ENCODE measurements at places on chromosomes 1 and 21.

GRCh38 chr21:37074546-37074945 is 1.5 kb downstream of the TTC3 start:
- no peak for DNase-seq

DNA sequence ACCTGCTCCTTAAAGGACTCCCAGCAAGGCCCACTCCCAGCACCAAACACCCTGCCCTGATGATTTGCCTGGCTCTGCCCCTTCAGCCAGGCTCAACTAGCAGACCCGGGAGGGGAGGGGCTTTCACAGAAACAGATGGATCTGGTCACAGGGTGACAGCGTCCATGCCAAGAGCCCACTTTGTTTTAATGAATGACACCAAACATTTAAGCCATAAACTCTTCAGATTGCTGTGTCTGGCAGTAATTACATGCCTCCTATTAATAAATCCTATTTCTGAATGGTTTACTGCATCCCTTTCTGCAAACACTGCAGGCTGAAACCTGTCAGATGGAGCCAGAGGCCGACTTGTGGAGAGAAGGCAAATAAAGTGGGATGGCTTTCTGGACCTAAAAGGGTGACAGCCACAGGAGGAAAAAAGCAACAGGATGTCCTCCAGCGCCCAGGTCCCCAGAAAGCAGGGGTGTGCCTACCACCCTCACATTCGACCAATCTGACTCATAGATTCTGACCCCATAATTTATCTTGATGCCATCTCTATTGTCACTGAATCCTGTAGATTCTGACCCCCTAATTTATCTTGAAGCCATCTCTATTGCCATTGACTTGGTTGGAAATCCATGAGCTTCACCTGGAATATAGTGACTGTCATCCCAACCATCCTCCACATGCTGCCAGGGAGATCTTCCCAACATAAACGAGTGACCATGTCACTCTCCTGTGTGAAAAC is 200.9 kb downstream of the PLPP3 start:
- no peak for DNase-seq

DNA sequence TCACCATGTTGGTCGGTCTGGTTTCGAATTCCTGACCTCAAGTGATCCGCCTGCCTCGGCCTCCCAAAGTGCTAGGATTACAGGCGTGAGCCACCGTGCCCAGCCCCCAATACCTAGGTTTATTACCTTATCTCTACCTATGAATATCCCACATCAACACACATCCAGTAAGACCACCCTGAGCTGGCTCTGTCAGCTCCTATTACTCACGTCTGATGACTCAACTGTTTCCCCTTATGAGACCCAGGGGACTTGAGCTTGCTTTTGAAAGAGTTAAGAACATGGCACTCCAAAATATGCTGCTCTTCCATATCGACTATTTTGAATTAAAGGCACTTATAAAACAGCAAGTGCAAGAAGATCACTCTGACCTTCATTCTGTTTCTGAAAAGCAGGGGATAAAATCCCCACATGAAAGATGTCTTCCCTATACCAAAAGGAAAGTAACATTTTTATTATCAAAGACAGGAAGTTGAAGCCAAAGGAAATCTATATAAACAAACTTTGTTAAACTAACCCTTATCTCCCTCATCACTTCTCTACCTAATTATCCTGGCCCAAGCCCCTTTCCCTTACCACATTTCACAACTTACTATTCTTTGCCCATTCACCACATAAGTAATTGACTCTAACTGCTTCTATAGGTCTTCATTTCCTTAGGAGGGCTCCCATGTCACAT is 41.3 kb upstream of the OSBPL9 start:
- DNase-seq = no peak

DNA sequence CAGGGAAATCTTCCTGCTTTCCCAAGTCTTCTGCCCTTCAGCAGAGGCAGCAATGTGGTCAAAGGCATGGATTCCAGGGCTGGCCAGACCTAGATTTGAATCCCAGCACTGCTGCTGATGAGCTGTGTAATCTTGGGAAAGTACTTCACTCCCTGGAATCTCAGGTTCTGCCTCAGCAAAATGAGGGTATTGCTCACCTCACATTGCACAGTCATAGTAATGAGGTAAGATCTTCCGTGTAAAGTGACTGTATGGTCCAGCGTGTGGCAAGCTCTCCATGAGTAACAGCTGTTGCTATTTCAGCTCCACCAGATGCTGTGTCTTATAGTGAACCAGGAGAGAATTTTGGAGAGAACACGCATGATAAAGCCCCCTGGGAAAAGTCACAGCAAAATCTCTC is 56.1 kb upstream of the F3 start:
- DNase-seq = no peak

GRCh38 chr1:175136246-175136645 is 56.3 kb downstream of the KIAA0040 start:
- DNase-seq = no peak

All from stimulated activated CD8-positive, alpha-beta memory T cell treated with anti-CD3 and anti-CD28 coated beads, Interleukin-15, amount 100 ng/mL, for 4 hours (primary cell).